CMK (cell line): ENCODE measurements at places on chromosomes 2 and 18.

GRCh38 chr2:232398293-232399034 is 8.2 kb upstream of the ALPG start:
- no peak for DNase-seq

DNA sequence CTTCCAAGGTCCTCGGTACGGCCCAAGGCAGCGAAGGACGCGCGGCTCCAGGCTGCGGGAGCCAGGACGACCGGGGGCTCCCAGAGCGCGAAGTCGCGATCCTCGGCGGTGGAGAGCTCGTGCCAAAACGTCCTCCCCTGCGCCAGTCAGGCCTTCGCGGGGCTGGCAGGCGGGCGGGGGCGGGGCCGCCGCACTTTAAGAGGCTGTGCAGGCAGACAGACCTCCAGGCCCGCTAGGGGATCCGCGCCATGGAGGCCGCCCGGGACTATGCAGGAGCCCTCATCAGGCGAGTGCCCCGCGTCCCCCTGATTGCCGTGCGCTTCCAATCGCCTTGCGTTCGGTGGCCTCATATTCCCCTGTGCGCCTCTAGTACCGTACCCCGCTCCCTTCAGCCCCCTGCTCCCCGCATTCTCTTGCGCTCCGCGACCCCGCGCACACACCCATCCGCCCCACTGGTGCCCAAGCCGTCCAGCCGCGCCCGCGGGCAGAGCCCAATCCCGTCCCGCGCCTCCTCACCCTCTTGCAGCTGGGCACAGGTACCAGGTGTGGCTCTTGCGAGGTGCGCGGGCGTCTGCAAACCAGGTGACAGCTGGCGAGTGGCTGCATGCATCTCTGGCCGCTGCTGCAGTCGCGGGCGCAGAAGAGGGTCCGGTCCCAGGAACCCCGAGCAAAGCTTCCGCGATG is at the start of gene CIDEA:
CIDEA (plus strand) TSS at position 226 of the 684 bp plus-strand sequence; CDS start at position 249, 23 bp downstream.
- no peak for DNase-seq

- no peak for DNase-seq
Measured at GRCh38 chr18:58208207-58208932, 164.3 kb downstream of the NEDD4L start.

- DNase-seq, result no peak
Measured at GRCh38 chr2:158917121-158917520, 51.3 kb upstream of the TANC1 start.

DNA sequence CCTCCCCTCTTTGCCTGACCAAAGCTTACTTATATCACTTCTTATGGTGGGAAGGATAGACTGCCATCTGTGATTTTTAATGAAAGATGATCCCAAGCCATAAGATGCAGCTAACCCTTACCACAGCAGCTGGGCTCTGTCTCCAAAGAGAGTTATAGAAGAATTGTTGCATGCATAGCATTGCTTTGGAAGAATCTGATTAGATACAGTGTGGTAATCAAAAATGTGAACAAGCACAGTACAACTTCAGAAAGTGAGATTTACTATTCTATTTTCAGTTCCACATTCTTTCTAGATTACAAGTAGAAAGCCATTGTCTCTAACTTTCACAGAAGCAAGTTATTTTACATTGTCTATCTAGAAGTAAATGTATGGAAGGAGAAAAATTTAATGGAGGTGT is 129.0 kb upstream of the ACVR2A start:
- DNase-seq, result no peak

GRCh38 chr18:45285251-45285650 is 330.0 kb upstream of the SLC14A2 start:
- no peak for DNase-seq

- no peak for DNase-seq
Measured at GRCh38 chr2:96844405-96844808, 586 bp upstream of the ANKRD23 start.

GRCh38 chr2:160156665-160157064 is 43.4 kb downstream of the ITGB6 start:
- DNase-seq, result no peak

- DNase-seq, result no peak
Measured at GRCh38 chr18:10297086-10297485, 157.3 kb upstream of the APCDD1 start.

DNA sequence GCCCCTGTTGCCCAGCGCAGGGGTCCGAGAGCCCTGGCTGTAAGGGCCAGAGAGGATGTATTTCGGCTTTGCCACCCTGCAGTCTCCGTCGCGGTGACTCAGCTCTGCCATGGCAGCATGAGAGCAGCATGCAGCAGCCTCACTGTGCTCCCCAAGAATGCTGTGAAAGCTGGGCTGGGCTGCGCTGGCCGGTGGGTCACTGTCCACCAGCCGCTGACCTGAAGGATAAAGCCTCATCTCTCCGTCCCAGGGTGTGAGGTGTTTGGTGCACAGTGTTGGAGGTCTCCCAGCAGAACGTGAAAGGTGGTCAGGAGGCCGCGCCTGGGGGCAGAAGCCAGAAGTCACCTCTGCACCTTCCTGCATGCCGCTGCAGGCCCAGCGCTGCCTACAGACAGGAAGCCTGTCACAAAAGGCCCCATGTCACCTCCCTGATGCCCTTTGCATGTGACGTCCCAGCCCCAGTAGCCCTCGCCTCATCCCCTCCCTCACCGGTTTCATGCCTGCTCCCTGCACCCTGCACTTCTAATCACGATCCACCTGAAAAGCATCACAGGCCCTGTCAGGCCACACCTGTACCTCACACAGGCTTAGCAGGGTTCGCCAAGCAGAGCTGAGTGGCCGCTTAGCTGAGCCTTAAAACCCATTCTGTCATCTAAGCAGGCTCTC is 342.1 kb downstream of the EIPR1 start:
- DNase-seq, result no peak

DNA sequence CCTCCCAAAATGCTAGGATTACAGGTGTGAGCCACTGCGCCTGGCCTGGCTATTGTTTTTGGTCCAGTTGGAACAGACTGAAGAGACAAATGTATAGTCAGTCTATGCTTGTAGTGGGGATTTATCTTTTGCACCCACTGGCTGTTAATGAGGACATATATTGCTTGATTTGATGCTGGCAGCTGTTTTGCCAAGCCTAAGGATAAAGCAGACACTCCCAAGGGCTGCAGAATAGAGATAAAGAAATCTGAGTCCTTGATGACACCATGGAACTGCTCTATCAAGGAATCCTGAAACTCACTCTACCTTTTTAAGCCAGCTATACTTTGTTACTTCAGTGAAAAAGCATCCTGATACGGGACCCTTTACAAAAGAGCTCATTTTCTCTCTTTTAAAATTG is 43.1 kb upstream of the ENOSF1 start:
- no peak for DNase-seq

DNA sequence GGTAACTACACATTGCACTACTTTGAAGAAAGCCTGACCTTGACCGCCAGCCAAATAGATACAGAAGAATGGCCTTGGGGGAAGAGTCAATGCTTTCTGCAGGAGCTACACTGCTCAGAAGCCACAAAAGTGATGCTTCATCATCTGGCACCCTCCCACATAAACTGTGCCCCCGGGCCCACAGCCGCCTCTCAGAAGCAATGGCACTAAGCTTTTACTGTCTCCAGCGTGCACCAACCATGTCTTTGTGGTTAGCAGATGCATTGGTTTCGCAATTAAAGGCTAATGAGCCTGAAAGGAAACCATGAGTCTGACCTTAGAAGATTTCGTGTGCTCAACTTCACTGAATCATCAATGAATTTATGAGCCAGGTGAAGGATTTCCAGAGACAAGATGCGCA is 209.4 kb upstream of the TRIB2 start:
- no peak for DNase-seq

GRCh38 chr18:37282386-37283037 is 283.1 kb downstream of the CELF4 start:
- no peak for DNase-seq

DNA sequence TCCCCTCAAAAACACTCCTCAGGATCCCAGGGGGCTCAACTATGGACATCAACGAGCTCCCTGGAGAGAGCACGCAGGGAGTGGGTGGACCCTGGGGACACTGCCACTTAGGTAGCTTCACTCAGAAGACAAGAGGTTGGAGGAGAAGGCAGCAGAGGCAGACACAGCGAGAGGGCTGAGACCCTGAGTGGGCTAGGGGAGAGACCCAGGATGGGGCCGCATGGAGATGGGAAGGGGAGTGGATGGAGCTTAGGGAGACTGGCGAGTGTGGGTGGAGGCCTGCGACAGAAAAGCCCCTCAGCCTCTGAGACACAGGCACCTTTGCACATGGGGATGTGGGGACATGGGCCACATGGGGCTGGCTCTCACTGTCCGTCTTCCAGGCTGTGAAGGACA is 70.9 kb downstream of the ASB1 start:
- DNase-seq, result no peak

GRCh38 chr2:73297151-73297559 is 3.8 kb upstream of the EGR4 start:
- no peak for DNase-seq

DNA sequence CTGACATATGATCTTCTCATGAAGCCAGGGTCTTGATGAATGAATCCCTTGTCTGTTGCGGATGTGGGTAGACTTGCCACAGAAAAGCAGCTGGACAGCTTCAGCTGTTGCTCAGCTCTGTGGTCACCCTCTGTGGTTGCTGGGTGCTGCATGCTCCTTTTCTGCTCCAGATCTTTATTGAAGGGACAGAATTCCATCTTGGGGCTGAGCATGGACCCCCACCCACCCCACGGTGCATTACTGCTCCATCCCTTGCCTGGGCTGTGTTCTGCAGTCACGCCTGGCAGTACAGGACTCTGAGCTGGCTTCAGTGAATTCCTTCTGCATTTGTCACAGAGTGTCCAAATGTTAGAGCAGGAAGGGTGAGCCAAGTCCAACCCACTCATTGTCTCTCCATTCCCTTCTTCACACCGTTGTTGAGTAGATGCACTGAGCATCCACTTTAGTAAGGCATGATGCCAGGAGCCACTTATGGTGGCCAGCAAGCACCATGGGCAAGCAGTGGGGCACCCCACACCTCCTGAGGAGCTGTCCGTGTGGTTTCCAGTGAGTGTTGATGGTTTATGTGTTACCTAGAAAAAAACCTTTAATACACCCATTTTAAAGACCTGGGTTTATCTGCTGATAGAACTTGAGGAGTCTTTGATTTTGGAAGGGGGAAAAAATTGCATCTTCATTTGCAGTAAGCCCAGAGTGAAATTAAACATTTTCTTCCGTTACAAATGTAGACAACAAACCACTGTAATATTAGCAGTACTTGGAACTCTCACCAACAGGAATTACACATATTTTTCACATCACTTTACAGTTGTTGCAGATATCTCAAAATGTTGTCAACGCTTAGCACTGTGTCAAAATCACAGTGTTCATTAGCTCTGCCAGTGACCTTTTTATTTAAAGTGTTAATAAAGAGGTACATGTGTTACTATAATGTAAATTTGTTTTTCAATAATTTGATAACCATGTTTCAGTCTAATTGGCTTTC is 14.7 kb upstream of the ITGB6 start:
- peak; percentile 7 for DNase-seq

DNA sequence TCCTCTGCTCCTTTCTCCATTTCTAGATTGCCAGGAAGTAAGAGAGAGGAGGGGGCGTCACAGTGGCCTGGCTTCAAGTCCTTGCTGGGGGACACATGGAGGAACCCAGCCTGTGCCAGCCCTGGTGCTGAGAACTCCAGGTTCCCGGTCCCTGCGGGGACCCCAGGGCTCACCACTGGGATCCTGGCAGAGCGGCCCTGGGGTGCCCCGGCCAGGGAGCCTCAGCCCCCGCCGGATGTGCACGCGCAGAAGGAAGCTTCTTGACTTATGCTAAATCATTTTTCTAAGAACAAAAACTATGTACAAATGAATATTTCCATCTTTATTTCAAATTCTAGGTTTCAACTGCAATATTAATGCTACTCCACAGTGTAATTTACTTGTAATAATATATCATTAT is 82.6 kb upstream of the SP3 start:
- no peak for DNase-seq

GRCh38 chr2:109422758-109423500 is 190.8 kb downstream of the SEPTIN10 start:
- no peak for DNase-seq

DNA sequence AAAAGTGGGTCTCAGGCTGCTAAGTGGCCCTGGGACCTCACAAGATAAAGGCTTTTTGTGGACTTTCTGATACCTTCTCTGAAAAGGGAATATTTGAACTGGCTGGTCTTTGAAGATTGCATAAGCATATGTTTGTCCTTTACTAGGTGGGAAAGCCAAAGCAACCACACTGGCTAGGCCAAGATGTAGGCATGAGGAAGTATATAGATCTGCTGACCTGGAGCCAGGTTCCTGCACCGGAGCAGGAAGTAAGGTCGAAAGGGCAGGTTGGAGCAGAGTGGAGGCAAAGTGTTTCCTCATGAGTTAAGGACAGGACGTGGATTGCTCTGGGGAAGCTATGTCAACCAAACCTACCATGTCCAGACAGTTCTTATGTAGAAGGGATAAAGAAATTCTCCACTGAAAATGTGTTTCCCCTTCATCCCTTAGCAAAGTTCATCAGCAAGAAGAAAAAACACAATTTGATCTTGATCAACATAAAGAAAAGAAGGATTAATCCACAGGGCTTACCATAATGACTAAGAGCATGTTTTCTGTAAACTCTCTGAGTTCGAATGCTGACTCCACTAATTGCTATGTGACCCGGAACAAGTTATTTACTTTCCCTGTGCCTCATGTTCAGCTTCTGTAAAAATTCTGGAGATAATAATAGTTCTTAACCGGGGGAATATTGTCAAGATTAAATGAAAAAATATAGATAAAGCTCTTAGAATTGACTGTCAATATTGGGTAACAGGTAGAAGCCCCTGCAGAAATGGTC is 156.1 kb upstream of the SRD5A2 start:
- DNase-seq, result no peak

DNA sequence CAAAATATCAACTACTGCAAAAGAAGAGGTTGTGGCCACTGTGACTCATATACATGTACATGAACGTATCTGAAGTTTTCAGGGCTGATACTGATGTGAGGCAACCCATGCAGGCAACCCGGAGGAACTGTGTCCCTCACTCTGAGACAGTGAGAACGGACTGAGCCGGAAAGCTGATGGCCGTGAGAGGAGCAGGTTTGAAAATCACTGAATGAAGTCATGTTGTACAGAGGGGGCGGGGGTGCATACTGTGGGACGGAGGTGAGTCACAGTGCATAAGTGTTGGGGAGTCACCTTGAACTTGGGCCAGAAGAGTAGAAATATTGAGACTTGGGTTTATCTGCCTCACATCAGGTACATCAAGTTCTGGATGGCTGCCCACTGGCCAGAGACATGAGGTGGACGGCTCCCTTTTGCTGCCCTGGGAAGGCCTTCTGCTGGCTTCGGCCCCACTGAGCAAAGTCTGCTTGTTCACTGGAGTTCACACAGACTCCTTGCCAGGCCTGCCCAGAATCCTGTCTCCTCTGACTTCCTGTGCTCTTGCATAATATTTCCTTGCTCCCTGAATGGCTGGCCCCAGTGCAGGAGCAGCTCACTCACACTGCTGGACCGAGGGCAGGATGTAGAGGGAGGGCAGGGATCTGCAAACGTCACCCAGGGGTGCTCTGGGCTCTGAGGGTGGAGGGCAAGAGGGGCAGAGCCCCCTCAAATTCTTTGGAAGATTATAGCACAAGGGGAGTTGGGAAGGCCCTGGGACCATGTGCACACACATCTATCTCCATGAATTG is 18.1 kb downstream of the EPAS1 start:
- DNase-seq, result no peak

- no peak for DNase-seq
Measured at GRCh38 chr2:125874564-125874963, 781.4 kb upstream of the GYPC start.

GRCh38 chr18:24704946-24705630 is 244.7 kb downstream of the HRH4 start:
- no peak for DNase-seq
